ENCODE measurements at places on chromosomes 11 and 22. TPM values are rescaled to one million over a fixed set of nuclear protein-coding genes. Genes with fewer than 3 reads are reported as not detected.

GRM5 gene
- not detected for polyA plus RNA-seq

SERHL2 gene
- 14.3 TPM for polyA plus RNA-seq

PGA5 gene
- 1.1 TPM for polyA plus RNA-seq

JAML gene
- polyA plus RNA-seq = 18.0 TPM

KREMEN1 gene
- polyA plus RNA-seq = 15.4 TPM

Data from ovary (tissue), 10 donors.